ENCODE measurements at places on chromosomes 1 and 21.

DNA sequence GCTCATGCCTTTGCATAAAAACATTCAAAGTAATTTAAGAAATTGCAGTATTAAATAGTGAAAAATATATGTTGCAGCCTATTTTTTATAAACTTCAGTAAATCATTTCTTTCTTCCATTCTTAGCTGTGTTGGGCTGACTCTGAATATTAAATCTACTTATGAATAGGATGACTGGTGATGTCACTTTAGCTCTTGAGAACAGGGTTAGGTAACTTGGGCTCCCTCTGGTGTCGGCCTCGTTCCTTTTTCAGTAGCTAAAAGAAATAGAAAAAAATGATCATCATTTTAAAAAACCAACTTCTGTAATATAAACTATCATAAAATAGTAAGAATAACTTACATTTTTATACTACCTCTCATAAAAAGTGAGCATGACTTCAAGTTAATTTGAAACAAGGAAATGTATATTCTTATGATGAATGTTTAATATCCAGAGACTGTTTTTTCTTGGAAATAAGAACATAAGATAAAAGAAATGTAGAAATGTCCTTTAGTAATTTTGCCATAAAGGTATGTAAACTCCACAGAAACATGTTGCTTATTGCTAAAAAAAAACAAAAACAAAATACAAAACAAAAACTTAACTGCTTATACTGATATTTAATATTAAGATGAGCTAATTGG lies 26.8 kb upstream of the NCAM2 start:
- peak; percentile 19 for DNase-seq

- DNase-seq = no peak
These were observed 43.2 kb downstream of the LRRC71 start for GRCh38 chr1:156963621-156964020.

DNA sequence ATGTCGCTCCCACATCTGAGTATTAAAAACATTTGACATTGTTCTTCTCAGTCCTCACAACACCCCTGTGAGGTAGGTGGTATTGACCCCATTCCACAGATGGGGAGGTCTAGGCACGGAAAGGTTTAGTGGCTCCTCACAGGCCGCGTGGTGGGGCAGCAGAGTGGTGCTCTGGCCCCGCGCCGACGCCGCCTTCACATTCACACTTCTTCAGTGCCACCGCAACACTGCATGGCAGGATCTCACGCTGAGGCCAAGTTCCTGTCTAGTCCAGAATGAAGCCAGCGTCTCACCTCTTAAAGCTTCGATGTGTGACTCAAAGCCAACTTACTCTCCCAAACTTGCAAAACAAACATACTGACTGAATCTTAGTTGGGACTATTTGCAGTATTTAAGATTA lies 12.1 kb downstream of the ICMT start:
- DNase-seq = no peak

GRCh38 chr1:10979483-10979920 lies 33.0 kb upstream of the TARDBP start:
- no peak for DNase-seq

- DNase-seq = no peak
These were observed 101.9 kb upstream of the KCNE2 start for GRCh38 chr21:34261841-34262468.

GRCh38 chr1:55773211-55773940 lies 558.2 kb upstream of the USP24 start:
- no peak for DNase-seq

- DNase-seq = no peak
These were observed 17.1 kb upstream of the PARP1 start for GRCh38 chr1:226425004-226425378.

DNA sequence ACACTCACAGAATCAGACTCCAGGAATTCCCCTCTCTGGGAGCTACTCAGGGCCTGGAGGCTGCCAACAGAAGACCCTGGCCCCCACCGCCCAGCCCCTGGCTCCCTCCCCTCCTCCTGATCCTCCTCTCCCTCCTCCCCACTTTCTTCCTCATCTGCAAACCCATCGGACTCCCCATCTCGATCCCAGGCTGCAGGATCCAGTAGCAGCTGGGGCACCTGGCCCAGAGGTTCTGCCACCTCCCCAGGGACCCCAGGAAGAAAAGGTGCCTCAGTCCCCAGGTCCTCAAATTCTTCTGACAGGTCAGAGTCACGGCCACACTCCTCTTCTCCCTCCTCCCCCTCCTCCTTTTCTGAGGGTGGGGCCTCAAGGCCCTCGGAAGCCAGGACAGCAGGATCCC lies 7.4 kb downstream of the NES start:
- DNase-seq = no peak

DNA sequence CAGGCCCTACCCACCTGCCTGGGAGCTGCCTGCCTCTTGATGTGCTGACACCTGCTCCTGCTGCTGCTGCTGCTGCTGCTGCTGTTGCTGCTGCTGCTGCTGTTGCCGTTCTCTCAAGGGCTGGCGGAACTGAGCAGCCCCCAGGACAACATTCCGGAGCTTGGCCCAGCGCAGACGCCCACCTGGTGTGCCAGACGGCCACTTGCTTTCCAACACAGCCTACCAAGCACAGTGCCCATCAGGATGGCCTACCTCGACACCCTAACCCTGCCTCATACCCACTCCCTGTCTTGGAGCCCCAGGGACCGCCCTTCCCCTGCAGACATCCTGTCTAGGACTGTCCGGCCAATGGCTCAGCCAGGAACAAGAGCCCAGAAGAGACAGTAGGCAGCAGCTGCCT lies 11.8 kb downstream of the DENND4B start:
- DNase-seq = no peak

- no peak for DNase-seq
These were observed 13.4 kb upstream of the B3GALT5 start for GRCh38 chr21:39599191-39599970.

DNA sequence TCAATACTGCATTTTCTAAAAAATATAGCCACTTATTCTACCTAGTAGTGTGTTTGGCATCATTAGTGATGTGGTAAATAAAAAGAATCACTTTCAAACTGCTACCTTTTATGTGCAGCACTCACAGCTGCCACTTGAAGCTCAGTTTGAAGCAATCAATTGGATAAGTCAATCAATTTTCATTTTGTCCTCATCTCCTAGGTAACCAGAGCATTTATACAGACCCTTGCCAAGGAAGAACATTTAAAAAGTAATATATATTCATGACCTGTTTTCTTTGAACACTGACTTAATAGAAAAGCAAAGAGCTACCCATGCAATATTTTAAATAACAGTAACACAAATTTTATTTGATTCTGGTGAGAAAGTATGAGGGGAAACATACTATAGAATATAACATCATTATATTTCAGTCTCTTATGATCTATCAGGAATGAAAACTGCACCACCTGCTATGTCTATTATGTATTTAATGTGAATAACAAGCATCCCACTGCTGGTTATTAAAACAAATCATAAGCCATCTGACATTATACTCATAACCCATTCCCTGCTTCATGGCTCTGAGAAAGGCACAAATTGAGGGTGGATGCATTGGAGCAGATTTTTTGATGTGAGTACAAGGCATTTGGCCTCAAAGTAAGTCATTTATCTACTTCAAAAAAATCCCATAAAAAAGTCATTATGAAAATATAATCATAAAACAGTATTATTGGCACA lies 168.4 kb upstream of the C21orf91 start:
- no peak for DNase-seq

- no peak for DNase-seq
These were observed 28.3 kb upstream of the CYP4B1 start for GRCh38 chr1:46770541-46770940.

GRCh38 chr1:34688006-34688741 lies 66.7 kb upstream of the GJB5 start:
- DNase-seq = no peak

DNA sequence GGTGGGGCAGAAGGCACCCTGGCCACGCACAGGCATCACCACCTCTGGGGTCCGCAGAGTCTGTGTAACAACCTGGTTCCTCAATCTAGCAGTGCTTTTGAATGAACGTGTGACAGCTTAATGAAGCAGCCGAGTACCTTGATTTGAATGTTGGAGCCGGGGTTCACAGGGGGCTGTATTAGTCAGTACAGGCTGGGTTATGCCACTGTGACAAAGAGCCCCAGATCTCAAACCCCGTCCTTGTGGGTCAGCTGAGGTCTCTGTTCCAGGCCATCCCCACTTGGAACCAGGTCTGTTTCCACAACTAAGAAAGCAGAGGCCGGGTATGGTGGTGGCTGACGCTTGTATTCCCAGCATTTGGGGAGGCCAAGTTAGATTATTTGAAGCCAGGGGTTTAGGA lies 10.5 kb downstream of the TMEM240 start:
- DNase-seq = peak; percentile 5

DNA sequence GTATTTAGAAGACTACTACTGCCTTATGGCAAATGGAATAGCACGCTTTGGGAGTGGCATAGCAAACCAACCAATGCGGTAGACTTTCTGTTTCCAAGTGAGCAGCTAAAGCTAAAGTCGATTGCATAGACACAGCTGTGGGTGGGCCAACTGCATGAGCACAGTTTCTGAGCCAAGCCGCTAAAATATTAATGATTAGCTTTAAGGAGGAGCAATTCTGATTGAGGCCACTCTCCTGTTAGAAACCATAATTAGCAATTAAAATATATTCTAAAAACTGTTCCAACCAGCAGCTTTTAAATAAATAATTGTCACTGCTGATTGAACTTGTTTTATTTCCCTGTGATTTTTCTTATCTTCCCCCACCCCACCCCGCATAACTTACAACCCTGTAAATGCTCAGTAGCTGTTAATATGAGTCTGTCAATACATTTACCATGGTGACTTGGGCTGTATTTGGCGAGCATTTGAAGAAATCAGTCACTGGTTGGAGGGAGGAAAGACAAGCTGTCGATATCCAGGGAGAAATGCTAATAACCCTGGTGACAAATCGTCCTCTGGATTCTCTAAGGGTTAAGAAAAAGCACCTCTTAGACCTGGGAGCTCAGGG lies 32.2 kb downstream of the RNF220 start:
- DNase-seq = no peak

DNA sequence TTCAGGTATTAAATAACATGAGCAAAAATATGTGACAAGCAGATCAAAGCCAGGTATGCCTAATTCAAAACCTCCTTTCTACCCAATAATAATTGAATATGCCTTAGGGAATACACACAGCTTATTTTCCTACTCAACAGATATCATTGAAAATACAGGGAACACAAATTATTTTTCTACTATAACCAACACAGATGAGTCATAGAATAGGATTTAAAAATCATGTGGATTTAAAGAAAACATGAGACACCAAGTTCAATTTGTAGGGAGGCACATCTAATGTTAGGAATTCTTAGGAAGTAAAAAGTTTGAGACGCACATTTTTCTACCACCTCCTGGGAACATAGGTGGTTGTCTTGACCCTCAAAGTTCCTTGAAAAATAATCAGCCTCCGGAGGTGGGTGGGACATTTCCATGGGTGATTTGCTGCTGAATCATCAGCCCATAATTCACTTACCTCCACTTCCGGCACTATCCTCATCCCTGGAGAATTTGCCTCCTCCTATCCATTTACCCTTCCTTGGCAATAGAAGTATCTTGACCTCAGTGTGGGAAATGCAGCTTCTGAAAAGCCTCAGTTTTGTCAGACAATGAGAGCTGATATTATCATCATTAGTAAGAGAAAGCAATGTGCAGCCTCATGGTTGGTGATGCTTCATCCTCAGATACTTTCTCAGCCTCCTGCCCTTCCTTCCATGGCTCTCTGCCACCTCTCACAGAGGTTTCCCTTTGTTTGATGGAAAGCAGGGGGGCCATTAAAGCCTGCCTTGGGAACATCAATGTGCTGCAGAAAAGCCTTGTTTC lies 33.5 kb upstream of the RGS4 start:
- no peak for DNase-seq

- no peak for DNase-seq
These were observed 13.6 kb upstream of the LYPLAL1 start for GRCh38 chr1:219159946-219160645.

DNA sequence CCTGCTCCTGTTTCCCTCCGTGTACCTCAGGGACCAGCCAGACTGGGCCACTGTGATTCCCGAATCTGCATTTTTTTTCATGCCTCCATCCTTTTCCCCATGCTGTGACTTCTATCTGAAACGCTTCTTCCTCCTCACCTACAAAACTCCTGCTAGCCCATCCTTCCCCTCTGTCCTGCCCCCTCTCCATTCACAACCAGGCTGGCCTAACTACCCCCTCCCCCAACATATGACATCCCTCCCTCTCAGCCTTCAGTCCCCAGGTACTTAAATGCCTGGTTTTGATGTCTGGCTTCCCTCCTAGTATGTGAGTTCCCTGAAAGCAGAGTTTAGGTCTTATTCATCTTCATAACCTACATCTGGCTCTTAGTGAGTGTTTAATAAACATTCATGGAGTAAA lies 82.7 kb downstream of the TAS1R2 start:
- DNase-seq = no peak

DNA sequence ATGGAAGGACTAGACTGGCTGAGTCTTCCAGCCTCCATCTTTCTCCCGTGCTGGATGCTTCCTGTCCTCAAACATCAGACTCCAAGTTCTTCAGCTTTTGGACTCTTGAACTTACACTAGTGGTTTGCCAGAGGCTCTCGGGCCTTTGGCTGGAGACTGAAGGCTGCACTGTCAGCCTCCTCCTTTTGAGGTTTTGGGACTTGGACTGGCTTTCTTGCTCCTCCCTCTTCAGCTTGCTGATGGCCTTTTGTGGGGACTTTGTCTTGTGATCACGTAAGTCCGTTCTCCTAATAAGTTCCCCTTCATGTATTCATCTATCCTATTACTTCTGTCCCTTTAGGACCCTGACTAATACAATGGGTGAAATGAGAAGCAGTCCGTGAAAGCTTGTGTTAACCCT lies 196.4 kb downstream of the KAZN start:
- DNase-seq = no peak

- DNase-seq = no peak
These were observed 285.4 kb downstream of the SMYD3 start for GRCh38 chr1:246221485-246222255.

GRCh38 chr21:46061518-46061917 lies 36.4 kb upstream of the COL6A2 start:
- no peak for DNase-seq

DNA sequence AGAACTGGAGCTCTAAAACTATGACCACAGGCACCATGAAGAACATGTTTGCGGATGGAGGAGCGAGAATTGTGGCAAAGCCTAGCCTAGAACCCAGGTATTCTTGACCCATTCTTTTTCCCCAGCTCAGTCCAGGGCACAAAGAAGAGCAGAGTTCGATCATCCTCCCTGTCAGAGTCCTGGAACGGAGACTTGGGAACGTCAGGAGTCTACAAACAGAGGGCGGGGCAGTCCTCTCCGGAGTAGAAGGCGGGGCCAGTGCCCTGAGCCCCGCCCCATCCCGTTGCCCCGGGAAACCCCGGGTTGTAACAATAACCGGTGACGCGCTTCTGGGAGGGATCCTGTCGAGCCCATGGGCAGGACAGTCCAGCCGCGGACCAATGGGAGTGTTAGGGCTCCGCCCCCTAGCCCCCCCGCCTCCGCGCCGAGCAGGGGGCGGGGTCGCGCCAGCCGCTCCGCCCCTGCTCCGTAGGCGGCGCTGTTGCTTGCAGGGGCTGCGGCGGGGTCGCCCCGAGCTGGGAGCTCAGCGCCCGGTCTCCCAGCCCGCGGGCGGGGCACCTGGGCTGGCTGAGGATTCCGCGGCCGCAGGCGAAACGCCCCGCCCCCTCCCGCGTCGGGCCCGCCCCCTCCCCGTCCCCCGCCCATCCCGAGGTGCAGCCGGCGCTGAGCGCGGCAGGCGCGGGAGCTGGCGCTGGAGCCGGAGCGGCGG lies at the start of gene FOXO6:
FOXO6 (plus strand) TSS at position 649 of the 709 bp plus-strand sequence.
- peak; percentile 99 for DNase-seq
